Bronchial epithelial cell (primary cell): ENCODE measurements at places on chromosomes 12 and 14. TPM values are rescaled to one million over a fixed set of nuclear protein-coding genes. Genes with fewer than 3 reads are reported as not detected.
A peak's percentile ranks its signal among the peaks of the same experiment; 100 is the strongest.

DNA sequence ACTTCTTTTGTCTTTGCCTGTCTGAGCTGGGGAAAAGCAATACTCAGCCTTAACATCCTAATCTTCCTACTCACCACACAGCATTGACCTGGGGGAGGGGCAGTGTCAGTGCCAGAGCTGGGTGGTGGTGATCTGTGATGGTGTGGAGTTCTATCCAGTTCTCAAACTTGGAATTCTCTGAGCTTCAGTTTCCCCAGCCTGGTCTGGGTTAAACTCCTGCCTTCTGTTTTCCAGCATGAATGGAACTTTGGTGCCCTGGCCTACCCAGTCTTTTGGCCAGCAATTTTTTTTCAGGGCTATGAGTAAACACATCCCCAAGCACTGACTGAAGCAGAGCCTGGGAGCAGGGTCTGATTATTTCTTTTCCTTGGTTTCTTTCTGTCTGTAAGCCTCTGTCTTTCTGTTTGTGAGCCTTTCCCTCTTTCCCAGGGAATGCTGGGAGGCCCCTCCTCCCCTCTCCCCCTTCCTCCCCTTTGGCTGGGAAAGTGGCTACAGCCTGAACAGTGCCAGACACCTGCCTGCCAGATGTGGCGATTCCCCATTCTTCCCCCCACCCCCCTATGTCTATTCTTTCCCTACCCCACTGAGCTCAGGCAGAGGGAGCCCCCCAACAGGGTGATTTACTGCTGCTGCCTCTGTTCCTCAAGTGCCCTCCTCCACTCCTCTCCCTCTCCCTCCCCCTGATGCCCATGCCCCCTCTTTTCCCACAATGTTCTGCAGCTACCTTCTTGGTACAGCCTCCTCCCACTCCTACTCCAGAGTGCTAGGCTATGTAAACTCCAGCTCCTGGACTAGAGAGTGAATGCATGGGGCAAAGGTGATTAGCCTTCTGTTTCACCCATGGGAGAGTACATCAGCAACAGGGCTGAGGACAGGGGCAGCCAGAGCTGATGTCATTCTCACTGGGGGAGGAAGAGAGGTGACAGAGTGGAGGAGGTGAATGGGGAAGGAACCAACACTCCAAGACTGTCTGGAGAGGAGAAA, 11.1 kb downstream of the GPR84 start:
- DNase-seq: no peak

DNA sequence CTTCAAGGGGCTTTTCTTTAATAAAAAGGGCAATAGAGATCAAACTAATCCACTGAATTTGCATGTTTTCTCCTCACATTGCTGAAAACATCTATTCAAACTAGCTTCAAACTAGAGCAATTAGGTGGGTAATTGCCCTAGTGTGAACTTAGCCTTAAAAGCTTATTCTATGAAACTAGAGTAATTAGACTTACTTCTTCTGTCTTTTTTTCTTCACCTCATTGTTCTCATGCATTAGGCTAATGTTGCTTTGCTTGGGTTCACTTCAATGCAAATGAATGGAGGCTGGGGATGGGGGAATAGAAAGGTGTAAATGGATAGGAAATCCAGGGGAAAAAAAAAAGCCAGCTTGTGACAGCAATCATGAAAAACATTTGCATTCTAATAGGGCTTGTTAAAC, 414.8 kb upstream of the LMO3 start:
- no peak for DNase-seq

DNA sequence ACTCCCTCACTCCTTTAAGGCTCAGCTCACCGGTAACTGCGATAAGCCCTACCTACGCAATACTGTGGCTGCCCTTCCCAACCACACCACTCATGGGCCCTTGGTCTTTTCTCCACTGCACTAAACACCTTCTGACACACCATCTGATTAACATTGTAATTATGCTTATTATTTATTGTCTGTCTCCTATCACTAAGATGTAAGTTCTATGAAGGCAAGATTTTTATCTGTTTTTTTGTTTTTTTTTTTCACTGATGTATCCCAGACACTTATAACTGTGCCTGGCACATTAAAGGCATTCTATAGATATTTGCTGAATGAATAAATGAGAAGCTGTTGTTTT, 34.2 kb upstream of the PYGL start:
- no peak for DNase-seq

DNA sequence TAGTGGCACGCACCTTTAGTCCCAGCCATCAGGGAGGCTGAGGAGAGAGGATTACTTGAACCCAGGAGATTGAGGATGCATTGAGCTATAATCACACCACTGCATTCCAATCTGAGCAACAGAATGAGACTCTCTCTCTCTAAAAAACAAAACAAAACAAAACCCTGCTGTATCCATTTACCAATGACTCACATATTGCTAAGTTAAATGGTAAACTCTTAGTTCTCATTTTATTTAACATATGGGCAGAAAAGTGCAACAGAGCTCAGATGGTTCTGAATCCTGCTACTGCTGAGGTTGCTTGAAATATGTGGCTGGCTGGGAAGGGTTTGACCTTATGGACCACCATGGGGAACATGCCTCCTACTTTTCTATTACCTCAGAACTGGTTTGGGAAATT, 33.7 kb upstream of the CCNT1 start:
- DNase-seq: peak; percentile 49

DNA sequence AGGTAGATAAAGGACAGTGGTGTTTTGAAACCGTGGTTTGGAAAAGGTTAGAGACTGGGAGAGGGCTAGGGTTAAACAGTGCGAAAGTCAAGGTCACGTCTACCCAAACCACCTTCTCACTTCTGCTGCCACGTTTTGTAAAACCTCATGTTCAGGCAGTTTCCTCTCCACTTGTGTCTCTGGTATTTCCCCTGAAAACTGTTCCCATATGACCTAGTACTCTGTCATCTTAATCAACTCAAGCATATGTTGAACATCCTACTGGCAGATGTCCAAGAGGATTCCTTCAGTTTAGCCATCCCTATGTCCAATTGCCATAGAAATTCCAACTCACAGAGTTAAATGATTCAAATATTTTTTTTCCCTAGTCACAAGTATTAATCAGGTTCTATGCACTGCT, 17.4 kb downstream of the CLEC4C start:
- DNase-seq: no peak

DNA sequence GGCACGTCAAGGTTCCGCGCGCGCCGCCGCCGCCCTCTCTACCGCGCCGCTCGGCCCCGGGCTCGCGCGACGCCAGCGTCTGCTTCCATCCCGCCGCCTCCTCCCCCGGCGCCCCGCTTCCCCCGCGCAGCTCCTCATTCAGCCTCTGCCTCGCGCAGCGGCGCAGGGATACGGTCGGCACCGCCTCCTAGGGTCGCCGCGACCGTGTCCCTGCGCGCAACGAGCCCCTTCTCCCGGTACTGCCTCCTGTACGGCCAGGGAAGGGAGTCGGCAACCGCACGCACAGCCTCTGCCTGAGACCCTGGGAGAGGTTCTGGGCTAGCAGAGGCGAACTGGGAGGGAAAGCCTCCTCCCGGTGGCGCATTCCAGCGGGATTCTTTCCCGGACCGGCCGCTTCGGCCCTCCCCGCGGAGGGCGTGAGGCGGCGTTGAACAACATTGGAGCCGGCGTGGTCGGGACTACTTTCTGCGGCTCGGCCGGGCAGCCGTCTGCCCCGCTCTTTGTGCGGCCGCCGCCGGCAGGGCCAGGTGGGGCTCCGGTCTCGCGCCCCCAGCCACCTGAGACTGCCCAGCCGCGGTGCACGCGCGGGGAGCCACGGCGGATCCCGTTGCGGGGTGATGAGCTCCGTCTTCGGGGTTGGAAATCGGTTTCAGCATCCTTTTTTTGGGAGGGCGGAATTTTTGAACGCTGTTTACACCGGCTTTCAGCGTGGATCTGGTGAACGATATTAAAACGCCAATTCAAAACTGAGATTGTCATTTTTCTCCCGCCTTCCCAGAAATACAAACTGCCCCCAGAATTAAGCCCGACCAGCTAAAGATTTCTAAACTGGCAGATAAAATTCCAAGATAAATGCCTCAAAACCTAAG, at the start of gene LRP6:
Gene LRP6 (minus strand): TSS at position 172 of the 869 bp plus-strand sequence. CDS start 309 bp downstream, outside the sequence.
- peak; percentile 68 for DNase-seq

- no peak for DNase-seq
Observed at GRCh38 chr12:3215410-3215975, 138.3 kb downstream of the TSPAN9 start.

GRCh38 chr12:96242597-96242996, 48.4 kb downstream of the ELK3 start:
- no peak for DNase-seq

DNA sequence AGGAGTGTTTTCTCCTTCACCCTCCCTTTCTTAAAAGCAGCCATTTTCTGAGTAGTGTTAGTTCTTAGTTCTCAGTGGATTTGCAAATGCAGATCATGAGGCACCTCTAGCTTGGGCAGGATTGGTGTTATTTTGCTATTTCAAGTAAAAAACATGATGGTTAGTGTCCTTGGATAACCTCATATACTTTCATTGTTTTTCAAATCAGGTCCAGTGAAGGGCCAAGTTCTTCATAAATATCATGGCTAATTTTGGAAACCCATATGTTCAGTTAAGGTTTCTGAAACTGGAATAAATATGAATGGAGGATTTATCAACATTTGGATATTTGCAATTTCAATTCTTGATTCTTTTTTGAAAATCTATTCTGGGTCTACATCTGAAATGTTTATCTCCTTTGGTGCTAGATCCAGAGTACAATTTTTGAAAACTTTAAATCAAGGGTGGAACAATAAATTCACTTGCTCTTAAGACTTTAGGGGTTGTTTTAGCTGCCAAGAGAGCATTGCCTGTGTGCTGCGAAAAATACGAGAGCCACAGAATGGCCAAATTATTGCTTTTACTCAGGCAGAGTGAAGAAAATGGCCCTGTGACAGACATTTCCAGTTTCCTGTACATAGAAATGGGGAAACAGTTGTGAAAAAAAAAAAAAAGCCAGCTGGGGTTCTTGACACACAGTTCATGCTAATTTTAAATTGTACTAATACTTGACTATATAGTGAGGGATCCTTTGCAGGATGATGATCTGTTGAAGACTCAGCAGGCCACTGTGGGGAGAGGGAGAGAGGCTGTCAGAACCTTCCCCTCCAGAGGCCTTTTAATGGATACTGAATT, 104.6 kb downstream of the BICD1 start:
- no peak for DNase-seq

DNA sequence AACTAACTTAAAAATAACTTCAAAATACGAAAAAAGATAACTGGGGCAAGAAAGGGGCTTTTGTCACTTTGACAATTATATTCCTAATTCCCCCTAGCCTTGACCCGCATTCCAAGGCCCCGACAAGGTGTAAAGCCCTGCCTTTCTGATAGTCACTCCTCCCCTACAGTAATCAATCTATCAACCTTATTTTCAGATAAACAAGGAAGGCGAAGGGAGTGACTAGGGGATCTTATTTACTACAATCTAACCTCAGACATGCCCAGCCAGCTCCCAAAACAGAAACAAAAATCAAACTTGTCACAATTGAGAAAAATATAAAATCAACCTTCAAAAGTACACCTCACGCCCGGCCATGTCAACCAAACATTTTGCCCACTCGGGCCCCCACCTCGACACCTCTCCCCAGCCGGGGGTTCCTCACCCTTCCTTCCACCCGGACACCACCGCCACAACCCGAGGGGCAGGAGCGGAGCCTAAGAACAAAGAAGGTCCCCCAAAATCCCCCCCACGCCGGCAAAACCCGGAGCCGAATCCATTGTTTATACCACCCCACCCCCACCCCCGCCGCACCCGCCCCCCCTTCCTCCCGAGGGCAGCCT, 562 bp downstream of the ZFYVE1 start:
- no peak for DNase-seq

The ADCY4 gene
- 0.53 and 0.77 TPM in 2 replicates for total RNA-seq

The ST8SIA1 gene
- under 0.01 and 0.13 TPM in 2 replicates for total RNA-seq

The SOX5 gene
- total RNA-seq: under 0.01 TPM in 2 replicates

The GATC gene
- 15.1 and 21.6 TPM in 2 replicates for total RNA-seq

The CCDC184 gene
- not detected in 2 replicates for total RNA-seq

The POMT2 gene
- total RNA-seq: 5.8 and 7.8 TPM in 2 replicates

The OR10P1 gene
- not detected in 2 replicates for total RNA-seq

The KIF26A gene
- total RNA-seq: 0.26 and 1.0 TPM in 2 replicates

The ATL1 gene
- total RNA-seq: 0.79 and 1.9 TPM in 2 replicates

The LGR5 gene
- total RNA-seq: not detected in 2 replicates

The TAS2R8 gene
- not detected in 2 replicates for total RNA-seq

The MAP3K9 gene
- 11.6 and 13.8 TPM in 2 replicates for total RNA-seq
